ENCODE measurements at places on chromosomes 1 and 21.

DNA sequence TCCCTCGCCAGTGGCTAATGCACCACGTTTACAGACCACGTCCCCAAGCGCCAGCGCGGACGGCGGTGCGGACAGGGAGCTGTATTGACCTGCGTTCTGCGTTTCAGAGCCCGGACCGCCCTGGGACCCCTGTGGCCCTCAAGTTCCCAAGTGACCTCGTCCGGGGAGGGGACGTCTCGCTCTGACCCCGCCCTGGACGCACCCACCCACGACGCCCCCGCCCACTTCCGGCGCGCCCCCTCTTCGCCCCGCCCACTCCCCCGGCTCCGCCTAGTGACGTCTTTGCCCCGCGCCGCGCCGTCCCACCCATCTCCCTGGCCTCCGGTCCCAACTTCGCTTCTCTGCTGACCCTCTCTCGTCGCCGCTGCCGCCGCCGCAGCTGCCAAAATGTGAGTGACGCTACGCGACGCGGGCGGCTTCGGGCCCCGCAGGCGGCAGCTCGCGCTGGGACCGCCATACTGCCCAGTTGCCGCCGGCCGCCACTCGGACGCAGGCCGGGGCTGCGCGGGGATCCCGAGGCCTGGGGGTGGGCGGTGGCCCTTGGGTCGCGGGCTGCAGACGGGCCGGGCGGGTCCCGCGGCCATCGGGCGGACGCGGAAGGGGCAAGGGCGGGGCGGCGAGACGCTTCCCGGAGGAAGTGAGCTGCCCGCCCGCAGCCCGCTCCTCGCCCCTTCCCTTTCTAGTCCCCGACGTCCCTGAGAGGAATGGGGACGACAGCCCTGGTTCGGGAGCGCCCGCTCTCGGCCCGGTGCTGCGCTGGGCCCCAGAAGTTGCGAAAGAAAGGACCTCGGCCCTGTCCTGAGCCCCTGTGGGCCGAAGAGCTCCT, at the start of gene VAMP3:
TSS of gene VAMP3 (plus strand) at position 300 of the 826 bp plus-strand sequence. CDS start at position 388, 88 bp downstream.
- peak; percentile 82 for DNase-seq

- DNase-seq, result no peak
Measured at GRCh38 chr1:234986750-234987414, 141.8 kb downstream of the TOMM20 start.

GRCh38 chr1:17161137-17161740, 42.0 kb upstream of the PADI2 start:
- DNase-seq, result no peak

DNA sequence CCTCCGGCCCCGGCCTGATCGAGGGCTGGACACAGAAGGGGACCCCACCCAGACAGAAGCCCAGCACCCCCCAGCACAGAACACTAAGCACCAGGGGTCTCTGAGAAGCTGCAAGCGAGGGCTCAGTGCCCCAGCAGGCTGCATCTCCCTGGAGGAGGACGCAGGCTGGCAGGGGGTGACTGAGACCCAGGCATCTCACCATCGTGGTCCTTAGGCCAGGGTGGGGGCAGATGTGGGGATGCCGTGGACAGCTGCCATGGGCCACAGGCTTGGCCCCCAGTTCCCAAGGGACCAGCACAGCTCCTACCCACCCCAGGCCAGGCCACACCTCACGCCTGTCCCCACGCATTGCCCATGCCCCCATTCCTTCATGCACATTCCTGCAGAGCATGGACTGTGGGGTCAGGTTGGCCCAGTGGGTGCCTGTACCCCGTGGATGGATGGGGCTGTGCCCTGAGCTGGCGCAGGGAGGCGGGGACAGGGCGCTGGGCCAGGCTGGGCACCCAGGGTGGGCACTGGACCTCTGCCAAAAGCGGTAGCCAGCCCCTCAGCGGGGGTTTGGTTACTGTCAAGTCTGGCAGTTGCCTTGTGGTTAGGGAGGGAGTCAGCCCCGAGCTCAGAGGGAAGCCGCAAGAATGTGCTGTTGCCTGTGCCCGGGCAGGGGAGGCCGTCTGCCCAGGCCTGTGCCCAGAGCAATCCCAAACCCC, 61.5 kb downstream of the ARHGEF16 start:
- DNase-seq, result no peak

GRCh38 chr1:81702903-81703302, 97.8 kb upstream of the ADGRL2 start:
- DNase-seq, result no peak

GRCh38 chr1:173009597-173009996, 41.1 kb downstream of the TNFSF18 start:
- DNase-seq, result no peak

DNA sequence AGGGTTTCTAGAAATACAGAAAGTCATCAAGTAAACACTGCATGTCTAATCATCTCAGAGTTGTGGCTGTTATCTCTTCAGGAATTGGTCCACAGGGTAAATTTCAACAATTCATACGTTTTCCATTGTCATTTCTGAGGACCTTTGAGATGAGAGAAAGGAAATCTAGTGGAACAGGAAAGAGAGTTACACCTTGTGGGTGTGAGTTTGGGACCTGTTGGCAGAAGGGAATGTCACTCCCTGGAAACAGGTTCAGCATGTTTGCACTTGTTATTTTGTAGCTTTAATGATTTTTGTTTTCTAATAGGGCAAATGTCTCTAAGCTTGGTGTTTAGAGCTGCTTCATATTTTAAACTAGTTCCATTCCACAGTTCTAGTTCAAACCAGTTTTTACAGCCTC, 5.6 kb downstream of the TMEM167B start:
- DNase-seq, result no peak

DNA sequence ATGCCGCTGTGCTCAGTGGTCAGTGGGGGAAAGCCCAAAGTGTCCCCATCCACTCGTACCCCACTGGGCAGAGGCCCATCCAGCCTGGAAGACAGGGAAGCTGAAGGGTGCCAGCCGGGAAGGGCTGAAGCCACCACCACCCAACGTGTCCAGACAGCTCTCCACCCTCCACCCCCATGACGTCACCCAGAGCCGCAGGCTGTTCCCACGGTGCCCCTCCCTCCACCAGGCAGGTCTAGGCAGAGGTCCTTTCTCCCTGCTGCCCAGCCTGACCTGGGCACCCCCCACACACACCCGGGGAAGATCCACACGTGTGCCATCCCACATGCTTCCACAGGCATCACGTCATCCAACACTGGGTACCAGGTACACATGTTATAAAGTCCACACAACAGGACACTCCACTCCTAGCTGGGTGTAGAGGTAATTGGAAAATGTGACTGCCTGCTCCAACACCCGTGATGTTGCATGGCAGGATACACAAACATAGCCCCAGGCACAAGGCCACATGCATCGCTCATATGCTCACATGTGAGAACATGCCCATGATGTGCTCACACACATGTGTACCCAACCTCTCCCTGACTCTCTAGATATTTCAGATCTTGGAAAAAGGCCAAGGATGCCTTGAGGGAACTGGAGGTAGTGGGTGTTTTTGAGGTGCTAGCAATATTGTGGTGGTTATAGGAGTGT, 5.1 kb upstream of the ARHGAP30 start:
- no peak for DNase-seq

- DNase-seq, result no peak
Measured at GRCh38 chr1:110211496-110212168, 1.5 kb downstream of the KCNC4 start.

DNA sequence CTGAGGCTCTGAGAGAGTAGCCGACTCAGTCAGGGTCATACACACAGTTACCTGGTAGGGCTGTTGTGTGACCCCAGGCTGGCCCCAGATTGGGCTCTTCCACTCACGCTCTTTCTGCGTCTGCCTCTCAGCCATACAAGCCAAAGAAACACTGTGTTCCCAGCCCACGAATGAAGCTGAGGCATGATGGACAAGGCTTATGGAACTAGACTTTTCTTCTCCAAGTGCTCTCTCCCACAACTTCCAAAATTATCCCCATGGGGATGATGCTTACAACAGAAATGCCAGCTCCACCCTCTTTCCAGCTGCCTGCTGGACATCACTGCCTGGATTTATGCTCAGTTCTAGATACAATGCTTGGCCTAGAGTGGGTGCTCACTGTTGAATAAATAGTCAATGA, 102.8 kb upstream of the JUN start:
- no peak for DNase-seq

GRCh38 chr1:19476450-19477190, 8.7 kb downstream of the CAPZB start:
- DNase-seq, result peak; percentile 43

- DNase-seq, result peak; percentile 50
Measured at GRCh38 chr1:180923021-180923841, 10.5 kb downstream of the KIAA1614 start.

DNA sequence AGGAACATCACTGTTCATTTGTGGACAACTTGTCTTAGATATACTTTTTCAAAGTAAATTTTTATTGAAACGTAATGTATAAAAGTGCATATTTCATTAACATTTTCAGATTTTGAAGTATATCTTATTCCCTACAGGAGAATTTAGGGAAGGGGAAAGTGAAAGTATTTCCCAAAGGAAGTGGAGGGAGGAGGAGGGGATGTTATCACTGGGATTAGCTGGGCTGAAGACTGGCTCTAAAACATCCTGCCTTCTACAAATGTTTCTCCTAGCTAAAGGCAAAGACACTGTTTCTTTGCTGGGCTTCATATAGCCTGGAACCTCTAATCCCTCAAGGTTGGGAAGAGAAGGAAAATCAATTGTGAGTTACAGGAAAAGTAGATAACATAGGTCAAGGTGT, 7.1 kb upstream of the ZNF697 start:
- DNase-seq, result no peak

DNA sequence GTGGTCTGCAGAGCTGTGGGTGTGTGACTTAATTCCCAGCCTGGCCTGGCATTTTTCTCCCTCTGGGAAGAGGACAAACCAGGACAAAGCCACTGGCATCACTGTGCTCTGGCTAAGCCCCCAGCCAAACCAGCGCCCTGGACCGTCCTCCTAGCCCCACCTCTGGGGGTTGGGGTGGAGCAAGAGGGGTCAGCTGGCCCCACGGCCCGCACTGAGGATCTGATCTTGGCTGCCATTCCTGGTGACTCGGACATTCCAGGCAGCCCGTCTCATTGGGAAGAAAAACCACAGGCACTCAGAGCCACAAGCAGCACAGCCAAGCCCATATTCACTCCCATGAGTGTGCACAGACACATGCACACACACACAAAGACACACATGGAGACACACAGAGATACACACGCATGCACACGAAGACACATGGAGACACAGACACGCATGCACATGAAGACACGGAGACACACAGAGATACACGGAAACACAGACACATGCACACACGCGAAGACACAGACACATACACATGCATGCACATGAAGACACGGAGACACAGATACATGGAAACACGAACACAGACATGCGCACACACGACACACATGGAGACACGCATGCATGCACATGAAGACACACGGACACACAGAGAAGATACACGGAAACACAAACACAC, 2.3 kb upstream of the MXRA8 start:
- DNase-seq, result no peak

DNA sequence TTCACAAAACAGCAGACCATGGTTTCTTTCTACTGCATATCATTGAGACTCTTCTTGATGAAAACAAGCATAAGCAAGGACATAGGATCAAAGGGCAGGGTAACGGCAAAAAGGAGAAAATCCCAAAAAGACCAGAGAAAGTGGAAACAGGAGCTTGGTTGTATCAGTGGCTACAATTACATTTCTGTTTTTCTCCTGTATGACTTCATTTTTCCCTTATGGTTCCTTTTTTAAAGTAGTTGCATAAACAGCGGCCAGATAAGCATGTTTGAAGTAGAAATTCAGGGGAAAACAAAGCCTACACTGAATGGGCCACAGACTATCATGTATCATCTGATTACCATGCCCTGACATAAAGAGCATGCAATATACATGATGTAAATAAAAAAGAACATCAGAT, 4.6 kb downstream of the EGLN1 start:
- DNase-seq, result no peak

GRCh38 chr1:62224182-62224581, 29.5 kb downstream of the L1TD1 start:
- no peak for DNase-seq

DNA sequence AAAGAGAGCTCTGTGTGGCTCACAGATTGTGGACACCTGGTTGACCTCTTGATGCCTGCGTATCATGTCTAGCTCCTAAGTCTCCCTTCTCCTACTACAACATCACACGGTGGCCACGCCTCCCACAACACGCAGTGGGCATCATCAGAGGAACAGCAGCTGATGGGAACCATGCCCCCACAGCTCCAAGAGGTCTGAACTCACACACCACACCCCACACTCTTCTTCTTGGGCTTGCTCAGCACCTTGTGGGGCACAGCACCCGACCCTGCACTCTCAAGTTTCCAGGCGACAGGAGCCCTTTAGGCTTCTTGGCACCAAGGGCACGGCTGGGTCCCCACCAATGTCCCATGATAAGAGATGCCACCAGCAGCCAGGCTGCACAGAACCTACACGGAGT, 18.8 kb upstream of the CDCP2 start:
- DNase-seq, result no peak

DNA sequence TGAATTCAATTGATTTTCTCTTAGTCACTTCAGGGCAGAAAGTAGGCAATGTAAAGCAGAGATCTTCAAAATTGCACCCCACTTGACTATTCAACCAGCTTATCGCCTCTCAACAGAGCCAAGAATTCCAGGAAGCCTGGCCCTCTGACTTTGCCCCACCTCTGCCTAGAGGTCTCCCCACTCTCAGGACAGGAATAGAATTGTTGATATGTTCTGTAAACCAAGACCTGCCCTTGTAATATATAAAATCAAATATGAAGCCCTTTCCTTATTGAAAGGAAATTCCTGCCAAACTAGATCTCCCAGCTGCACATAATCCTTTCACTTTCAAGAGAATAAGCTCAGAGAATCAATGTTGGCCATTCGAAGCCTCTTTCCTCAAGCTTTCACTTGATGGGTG, 116.1 kb upstream of the DPT start:
- DNase-seq, result no peak

DNA sequence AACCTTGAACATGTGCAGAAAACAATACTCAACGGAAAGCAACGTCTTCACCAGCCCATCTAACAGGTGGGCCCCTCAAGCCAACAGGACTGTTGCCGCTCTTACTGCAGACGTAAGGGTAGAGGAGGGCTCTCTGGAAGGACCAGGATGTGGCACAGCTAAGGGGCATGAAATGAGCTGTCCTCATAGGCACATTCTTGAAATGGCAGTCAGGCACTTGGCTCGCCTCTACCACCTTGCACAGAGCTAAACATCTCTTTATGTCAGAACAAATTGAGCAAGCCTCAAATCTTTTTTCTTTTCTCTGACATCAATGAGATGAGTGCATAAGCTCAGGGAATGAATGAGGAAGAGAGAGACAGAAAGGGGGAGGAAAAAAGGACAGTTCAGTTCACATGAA, 86.4 kb upstream of the ESRRG start:
- no peak for DNase-seq

GRCh38 chr1:212166244-212166643, 119.0 kb upstream of the PPP2R5A start:
- no peak for DNase-seq
